Liver (tissue), 10 donors: ENCODE measurements at places on chromosomes 12 and 14. TPM values are rescaled to one million over a fixed set of nuclear protein-coding genes. Genes with fewer than 3 reads are reported as not detected.

DNA sequence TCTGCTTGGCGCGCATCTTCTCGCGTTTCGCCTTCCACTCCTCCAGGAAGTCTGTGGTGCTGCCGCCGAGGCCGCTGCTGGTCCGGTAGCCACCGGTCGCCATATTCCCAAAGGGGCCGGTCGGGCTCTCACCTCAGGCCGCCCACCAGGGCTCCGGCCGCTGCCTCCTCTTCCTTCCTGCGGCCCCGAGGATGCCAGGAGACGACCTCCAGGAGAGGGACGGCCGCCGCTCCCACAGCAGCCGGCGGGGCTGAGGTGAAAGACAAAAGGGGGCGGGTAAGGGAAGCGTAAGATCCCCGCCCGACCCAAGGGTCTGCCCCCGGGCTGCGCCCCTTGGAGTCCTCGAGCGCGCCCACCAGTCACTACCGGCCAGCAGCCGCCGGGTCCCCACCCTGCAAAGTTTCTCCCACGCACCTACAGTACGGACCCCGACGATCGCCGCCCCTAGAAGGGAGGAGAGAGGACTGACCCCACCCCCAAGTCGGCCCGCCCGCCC lies 574 bp downstream of the PAWR start:
- H3K27me3 ChIP-seq: no peaks in the 10 kb centered on the region
- H3K27ac ChIP-seq: peak overlapping the region; percentile 95
- peak; percentile 42 for DNase-seq
- H3K36me3 ChIP-seq: no peaks in the 10 kb centered on the region
- H3K4me3 ChIP-seq: peak overlapping the region; percentile 93
- H3K4me1 ChIP-seq: peaks cover 16% of the 10 kb centered on the region

GRCh38 chr14:76382495-76382832 lies 6.5 kb downstream of the ESRRB start:
- H3K36me3 ChIP-seq: no peaks in the 10 kb centered on the region
- no peak overlapping the region for H3K4me3 ChIP-seq
- DNase-seq: no peak

Gene OVCH1
- total RNA-seq: not detected

DNA sequence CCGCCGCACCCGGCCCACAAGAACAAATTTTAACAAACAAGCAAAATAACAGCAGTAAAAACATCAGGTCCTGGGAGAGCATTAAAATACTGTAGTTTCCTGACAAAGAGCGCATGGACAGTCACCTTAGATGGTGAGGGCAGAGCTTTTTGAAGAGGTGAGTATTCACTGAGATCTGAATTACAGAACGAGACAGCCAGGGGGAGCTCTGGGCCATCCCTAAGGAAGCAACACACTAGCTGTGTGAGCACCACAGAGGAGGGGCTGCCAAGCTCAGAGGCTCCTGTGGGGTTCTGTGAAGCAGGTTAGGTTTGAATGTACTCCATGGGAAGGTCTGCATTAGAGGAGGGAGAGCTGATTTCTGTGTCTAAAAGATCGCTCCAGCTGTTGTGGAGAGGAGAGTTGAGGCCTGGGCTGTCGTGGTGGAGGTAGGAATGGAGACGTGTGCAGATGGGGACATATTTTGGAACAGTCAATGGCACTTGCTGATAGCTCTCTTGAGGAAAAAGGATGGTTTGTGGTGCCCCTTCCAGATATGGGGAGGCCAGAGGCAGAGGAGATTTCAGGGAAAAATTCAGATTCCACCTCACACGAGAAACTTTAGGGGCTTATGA lies 72.9 kb downstream of the TRAFD1 start:
- no peaks in the 10 kb centered on the region for H3K27me3 ChIP-seq
- no peak overlapping the region for H3K27ac ChIP-seq
- DNase-seq: peak; percentile 60
- H3K36me3 ChIP-seq: peaks cover 30% of the 10 kb centered on the region
- H3K4me1 ChIP-seq: no peaks in the 10 kb centered on the region
- no peak overlapping the region for H3K4me3 ChIP-seq

Gene CTSG
- total RNA-seq: 32.5 TPM

Gene LRRC9
- not detected for total RNA-seq
